ENCODE measurements at places on chromosomes 2 and 18. TPM values are rescaled to one million over a fixed set of nuclear protein-coding genes. Genes with fewer than 3 reads are reported as not detected.

DNA sequence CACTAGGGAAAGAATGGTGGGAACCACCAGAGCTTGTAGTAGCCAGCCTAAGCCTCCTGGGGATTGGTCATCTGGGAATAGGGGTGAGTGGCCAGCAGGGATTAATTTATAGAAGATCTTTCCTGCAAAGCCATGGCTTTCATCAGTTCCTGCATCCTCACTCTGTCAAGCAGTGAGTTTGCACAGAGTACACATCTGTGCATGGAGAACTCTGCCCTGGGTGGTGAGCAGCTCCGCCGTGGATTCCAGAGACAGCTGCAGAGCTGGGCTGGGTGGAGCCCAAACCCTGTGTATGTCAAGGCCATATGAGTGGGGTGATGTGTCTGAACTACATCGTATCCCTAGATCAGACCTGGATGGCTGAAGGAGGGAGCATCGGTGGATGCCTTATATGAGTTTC is 182.2 kb downstream of the GLI2 start:
- no peak overlapping the region for H3K27ac ChIP-seq
- H3K4me1 ChIP-seq: no peaks in the 10 kb centered on the region
- no peak for ATAC-seq
- H3K36me3 ChIP-seq: no peaks in the 10 kb centered on the region

- ATAC-seq: no peak
- H3K27me3 ChIP-seq: peaks cover 7% of the 10 kb centered on the region
- H3K36me3 ChIP-seq: no peaks in the 10 kb centered on the region
Measured at GRCh38 chr18:24928301-24928878, 423.6 kb downstream of the ZNF521 start.

DNA sequence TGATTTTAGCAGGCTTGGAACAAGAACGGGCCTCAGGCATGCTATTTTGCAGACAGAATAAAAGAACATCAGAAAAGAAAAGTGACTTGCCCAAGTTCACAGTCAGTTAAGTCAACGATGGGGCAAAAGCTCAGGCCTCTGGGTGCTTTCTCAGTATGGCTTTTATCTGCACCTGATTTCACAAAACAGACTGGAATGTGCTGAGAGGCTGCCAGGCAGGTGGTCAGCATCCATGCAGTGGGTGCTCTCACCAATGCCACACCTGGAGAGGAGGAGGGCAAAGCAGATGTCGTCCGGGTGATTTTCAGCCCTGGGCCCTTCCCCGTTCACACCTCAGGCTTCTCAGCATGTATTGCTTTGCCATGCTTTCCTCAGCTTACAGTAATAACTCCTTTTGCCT is 854.6 kb downstream of the RNF144A start:
- no peaks in the 10 kb centered on the region for H3K27me3 ChIP-seq
- H3K4me1 ChIP-seq: peaks cover 21% of the 10 kb centered on the region
- no peak overlapping the region for H3K4me3 ChIP-seq
- no peak for ATAC-seq

DNA sequence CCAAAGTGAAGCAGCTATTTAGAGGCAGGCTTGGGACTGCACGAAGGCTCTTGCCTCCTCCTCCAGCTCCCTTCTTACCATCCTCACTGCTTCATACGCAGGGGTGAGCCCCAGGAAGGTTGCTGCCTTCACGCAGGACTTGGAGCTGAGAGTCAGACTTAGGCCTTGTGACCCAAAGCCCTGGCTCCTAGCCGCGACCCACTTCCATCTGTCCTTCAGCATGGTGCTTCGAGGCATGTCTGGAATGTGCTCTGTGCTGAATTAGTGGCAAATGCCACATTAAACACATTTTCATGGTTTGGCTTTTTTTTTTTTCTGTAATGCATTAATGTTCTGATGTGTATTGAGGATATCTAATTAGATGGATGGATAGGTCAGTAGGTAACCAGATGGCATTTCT is 37.5 kb downstream of the ITGB1BP1 start:
- H3K4me1 ChIP-seq: no peaks in the 10 kb centered on the region
- no peaks in the 10 kb centered on the region for H3K36me3 ChIP-seq
- no peak overlapping the region for H3K27ac ChIP-seq
- H3K4me3 ChIP-seq: no peak overlapping the region
- H3K27me3 ChIP-seq: no peaks in the 10 kb centered on the region

DNA sequence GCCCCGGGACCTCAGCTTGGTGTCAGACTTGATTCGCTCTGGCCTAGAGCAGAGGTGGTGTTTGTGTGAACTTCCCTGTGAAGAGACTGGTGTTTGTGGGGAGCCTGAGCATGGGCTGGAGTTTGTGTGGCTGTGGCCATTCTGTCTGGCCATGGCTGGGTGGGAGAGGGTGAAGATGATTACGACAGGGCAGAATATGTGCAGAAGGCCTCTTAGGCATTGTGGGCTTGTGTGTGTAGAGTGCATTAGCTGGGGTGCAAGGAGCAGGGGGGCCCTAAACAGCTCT is 10.5 kb downstream of the OBSL1 start:
- peaks cover 21% of the 10 kb centered on the region for H3K27me3 ChIP-seq
- no peaks in the 10 kb centered on the region for H3K36me3 ChIP-seq
- H3K4me3 ChIP-seq: no peak overlapping the region
- no peak overlapping the region for H3K27ac ChIP-seq
- H3K4me1 ChIP-seq: no peaks in the 10 kb centered on the region

Gene CCT7
- total RNA-seq: 317 TPM

All from activated T-helper 17 cell treated with anti-CD3 and anti-CD28 coated beads, Interleukin-2, amount 50 U/mL, for 72 hours (primary cell).